ENCODE measurements at places on chromosomes 11 and 22.

DNA sequence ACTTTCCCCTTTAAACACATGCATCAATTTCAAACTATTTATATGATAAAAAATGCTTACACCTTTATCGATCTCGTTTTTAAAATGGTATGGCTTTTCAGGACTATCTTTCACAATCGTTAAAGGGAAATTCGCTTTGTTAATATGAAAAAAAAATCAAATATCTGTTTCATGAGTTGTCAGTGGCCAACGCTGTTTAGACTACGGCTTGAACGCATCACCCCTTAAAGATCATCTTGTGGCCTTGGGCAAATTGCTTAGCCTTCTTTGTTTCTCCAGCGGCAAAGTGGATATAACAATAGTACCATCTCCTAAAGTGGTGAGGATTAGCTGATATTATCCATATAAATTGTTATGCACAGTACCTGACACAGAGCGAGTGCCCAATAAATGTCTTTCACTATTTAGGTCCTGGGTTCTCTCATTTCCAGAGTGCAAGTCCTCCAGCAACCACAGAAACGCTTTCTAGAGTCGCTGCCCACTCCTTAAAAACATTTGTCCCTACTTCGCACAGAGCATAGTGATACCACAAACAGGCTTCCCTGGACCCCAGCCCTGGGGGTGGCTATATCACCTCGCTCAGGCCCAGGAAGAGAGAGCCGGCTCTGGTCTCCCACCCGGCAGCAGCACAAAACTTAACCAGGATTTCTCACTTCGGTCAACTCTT lies 904 bp downstream of the SLC35F2 start:
- peak; percentile 11 for DNase-seq

GRCh38 chr22:17112491-17113042 lies 8.6 kb downstream of the TMEM121B start:
- no peak for DNase-seq

DNA sequence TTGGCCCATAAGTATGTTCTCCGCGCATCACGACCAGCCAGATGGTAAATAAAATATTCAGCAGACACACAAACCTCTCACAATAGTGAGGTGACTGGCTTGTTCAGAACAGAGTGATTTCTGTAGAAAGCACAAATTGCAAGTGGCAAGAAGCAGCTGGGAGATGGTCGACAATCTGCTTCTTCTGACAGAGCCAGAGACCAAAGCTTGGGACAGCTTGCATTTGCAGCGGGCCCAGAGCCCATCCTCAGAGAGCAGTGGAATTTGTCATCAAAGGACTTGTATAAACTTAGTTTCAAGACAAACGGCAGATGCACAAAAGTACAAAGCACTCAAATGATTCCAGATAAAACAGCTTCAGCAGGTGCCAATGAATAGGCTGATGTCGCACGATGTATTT lies 7.6 kb upstream of the GALNT18 start:
- DNase-seq, result no peak

DNA sequence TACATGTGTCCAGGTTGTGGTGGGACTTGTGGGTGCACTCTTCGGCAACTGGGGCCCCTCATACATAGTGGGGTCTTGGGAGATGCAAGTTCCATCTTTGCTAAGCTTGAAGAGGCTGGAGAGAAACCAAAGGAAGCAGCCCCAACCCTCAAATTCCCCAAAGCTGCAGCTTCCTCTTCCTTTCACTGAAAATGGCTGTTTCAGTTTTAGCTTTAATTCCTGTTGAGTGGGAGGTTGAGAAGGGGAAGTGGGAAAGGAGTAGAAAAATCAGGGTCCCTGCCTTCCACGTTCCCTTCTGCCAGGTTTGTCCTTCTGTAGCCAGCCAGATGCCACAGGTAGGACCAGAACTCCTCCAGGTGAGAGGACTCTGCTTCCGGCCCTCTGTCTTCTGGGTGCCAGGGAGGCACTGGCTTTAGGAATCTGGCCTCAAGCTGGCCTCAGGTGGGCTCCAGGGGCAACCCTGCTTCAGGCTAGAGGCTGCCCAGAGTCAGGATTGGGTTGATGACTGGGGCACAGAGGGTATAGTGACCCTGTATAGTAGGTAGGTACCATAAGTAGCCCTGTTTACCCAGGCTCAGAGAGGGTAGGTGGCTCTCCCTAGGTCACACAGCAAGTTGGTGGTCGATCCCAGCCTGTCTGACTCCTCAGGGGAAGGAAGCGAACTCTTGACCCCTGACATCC lies 16.2 kb downstream of the P2RY6 start:
- DNase-seq, result no peak

DNA sequence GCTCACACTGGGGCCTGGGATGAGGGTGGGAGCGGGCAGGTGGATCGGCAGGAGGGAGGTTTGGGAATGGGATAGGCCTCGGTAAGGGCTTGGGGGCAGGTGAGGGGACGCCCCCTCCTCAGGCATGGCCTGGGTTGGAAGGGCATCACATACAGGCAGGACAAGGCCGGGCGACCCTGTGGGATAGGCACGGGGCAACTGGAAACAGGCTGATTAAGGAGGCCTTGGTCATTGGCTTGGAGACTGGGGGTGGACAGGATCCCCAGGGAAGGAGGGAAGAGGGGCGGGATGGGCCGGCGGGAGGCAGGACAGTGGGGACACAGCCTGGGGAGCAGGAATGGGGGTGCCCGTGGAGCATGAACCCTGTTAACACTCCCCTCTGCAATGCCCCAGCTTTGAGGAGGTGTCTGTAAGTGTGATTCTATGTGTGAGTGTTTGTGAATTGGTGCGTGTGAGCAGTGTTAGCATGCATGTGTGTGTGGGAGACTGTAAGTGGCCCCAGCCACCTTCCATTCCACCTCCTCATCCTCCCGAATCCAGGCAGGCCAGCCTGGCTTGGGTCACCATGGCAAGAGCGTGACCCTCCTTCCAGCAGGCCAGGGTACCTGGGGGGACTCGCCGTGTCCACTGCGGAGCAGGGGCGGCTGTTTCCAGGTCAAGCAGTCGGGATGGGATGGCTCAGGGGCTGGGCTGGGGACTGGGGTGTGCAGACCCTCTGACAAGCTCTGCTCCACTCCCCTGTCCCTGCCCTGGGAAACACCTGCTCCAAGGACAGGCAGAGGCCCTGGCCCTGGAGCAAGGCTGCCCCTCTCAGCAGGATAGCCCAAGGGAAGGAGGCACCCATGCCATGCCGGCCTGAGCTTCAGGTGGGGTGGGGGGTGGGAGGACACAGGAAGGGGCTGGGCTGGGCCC lies 3.4 kb upstream of the PIM3 start:
- DNase-seq, result no peak

GRCh38 chr11:35174666-35175065 lies 35.7 kb downstream of the CD44 start:
- no peak for DNase-seq

DNA sequence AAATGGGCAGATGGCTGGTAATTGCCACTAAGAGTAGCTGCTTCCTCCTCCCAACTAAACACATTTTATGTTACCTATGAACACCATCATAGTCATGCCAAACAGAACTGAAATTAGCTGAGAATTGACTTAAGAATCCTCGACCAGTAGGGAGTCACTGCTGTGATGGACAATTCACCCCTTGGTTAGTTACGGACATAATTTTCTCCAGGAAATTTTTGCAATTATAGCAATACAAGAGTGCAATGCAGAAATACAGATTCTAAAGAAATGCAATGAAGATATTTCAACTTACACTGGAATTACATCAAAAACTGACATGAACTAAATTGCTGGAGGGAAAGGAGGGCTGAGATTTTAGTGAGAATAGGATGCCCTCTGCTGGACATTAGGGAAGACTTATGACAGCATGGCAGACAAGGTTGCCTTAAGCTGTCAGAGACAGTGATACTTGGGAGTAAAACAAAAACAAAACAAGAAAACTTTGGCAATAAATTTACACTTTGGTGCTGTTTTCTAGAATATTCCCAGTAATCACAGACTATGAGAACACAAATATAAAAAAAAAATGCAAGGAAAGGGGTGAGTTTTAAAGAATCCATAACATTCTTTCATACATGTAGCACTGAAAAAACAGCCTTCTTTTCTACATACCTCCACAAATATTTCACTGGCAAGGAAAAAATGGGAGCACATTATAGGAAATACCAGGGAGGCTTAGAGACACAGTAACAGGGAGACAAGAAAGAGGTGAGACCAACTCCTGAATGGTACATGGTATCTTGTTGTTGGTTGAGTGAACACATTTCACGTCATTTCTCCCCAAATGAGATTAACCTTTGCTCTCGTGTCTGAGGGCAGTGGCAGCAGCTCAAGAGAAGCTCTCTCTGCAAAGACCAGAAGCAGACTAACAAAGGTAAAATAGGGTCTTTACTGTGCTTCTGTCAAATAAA lies 11.2 kb upstream of the PPP2R1B start:
- DNase-seq, result no peak

GRCh38 chr22:27437570-27437969 lies 364.0 kb downstream of the MN1 start:
- DNase-seq, result no peak

DNA sequence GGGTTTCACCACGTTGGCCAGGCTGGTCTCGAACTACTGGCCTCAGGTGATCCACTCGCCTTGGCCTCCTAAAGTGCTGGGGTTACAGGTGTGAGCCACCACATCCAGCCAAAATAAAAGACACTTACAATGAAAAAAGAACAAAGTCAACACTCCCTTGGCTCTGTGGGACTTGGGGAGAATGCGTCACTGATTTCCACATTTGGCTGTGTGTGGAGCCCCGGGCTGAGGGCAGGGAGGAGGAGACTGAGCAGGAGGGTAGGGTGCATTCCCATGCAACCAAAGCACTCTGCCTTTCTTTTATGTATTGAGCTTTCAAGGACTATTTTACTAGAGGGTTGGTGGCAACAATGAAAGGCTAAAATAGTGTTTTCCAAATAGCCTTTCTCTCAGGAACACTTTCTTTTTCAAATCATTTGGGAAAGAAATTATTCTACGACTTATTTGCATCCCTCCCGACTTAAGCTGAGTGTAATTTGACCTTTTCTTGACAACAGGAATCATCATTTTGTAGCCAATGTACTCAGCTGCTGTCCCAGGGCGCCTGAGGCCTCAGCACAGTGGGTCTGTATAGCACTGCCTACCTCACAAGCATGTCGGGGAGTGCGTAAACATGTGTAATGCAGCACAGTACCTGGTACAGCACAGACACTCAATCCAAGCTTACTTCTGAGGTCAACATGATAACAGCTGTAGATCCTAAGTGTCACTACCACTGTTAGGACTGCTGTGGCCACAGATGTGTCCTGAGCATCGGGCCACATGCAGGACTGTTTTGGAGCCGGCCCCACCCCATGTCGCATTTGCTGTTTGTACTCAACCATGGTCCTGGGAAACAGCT lies 10.1 kb upstream of the SERPIND1 start:
- DNase-seq, result no peak

- no peak for DNase-seq
These were observed 748 bp downstream of the RAB30 start for GRCh38 chr11:83070731-83071566.

GRCh38 chr11:34214961-34215805 lies 109.8 kb downstream of the NAT10 start:
- DNase-seq, result no peak

DNA sequence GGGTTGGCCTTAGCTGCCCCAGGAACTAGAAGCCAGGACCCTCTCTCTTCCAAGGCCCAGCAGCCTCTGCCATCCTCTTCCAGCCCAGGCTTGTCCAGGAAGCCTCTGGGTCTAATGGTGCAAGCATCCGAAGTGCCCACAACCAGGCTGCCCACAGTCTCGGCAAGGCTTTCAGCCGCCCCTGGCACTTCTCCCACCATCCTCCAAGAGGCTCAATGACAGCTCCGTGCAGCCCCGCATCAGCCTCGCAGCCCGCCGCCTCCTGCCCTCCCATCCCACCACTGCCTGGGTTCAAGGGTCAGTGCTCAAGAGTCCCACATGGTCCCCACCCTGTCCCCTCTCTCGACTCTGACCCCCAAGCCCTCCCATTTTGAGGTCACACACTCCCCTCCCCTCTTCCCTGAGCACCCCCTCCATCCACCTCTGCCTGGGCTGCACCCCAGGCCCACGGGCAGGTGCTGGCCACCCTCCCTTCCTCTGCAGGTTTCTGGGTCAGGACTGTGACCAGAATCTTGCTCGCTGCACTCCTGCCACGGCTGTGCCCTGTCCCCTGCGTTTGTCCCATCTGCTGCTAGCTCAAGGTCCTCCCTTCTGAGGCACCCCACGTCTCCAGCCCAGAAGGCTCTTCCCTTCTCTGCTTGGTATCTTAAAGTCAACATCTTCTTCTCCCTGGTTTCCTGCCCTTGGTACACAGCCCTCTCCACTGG lies 17.2 kb downstream of the IFITM10 start:
- DNase-seq, result no peak

GRCh38 chr11:106724293-106724892 lies 293.9 kb downstream of the GUCY1A2 start:
- DNase-seq, result no peak

GRCh38 chr11:120807414-120808150 lies 216.3 kb upstream of the TBCEL start:
- no peak for DNase-seq

- no peak for DNase-seq
These were observed 91.5 kb downstream of the NECTIN1 start for GRCh38 chr11:119637481-119637880.

DNA sequence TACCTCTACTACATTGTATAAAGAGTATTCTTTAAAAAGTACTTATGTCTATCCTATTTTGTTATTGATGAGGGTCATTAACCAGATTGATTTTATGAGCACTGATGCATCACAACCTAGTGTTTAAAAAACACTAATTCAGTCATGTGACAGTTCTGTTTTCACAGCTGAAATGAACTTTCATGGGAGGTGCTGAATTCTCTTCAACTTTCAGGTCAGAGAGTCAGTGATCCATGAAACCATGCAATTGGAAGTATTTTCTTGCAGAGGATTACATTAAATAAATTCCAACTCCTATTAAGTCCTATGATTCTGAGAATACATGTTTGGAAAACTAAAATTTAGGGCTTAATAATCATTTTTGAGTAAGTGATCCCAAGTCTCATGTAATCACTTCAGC lies 889.4 kb downstream of the KCNA4 start:
- no peak for DNase-seq

DNA sequence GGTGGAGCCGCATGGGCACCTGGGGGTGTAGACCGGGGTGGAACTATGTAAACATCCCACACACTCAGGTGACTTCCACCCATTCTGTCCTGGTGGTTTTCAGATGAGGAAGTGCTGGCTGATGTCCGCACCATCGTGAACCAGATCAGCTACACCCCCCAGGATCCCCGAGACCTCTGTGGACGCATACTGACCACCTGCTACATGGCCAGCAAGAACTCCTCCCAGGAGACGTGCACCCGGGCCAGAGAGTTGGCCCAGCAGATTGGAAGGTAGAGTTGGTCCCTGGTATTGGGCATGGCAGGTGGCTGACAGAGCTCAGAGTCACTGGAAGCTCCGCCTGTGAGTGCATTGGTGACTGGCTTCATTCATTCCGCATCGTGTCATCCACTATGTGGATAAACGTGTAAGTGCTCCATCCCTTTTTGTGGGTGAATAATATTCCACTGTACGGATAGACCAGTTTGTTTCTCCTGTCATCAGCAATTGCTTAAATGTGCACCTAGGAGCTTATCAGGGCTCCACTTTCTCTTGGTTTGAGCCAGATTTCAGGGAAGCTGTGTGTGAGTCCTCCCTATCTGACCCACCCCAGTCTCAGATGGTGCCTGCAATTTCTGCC lies 29.9 kb downstream of the NADSYN1 start:
- no peak for DNase-seq

Measured in neural crest cell (in vitro differentiated cells).